Activated CD4-positive, alpha-beta T cell treated with anti-CD3 and anti-CD28 coated beads, Interleukin-2, amount 50 U/mL, for 16 hours (primary cell): ENCODE measurements at places on chromosomes 6 and 20.

DNA sequence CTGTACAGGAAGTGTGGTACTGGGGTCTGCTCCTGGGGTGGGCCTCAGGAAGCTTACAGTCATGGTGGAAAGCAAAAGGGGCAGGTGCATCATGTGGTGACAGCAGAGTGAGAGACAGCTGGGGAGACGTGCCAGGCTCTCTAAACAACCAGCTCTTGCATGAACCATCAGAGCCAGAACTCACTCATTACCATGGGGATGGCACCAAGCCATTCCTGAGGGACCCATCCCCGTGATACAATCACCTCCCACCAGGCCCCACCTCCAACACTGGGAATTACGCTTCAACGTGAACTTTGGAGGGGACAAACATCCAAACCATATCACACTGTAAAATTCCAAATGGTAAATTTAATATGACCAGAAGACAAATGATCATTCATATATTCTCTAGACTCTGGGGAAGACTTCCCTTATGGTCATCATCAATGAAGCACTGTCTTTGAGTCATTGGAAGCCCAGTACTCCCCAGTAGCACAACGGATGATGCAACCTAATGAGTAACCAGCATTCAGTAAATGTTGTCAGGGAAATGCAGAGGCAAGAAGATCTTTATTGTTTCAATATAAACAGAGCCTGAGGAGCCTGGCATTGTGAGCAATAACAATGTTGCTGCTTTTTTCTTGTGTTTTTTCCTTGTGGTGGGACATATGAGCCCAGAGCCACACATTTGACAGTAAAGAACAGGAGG, 48.2 kb upstream of the RALY start:
- DNase-seq: no peak

GRCh38 chr6:33699131-33699530, 12.4 kb downstream of the UQCC2 start:
- no peak for DNase-seq

DNA sequence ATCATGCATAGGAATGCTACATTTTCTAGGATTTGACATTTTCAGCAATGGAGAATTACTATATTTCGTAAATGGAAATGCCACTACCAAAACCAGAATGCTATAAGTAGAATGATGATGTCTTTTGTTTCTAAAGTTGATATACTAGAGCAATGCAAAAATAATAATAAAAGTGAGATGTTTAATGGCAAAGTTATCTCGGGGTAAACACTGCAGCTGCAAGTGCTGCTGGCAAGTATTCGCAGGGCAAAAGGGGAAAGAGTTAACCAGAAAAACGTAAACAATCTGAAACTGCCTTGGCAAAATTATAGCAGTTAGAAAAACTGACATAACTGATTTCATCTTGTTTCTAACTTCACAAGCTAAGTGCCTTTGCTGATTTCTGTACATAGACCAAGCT, 45.5 kb upstream of the FILIP1 start:
- no peak for DNase-seq

GRCh38 chr20:42901689-42902440, 287.8 kb downstream of the PTPRT start:
- DNase-seq: no peak

DNA sequence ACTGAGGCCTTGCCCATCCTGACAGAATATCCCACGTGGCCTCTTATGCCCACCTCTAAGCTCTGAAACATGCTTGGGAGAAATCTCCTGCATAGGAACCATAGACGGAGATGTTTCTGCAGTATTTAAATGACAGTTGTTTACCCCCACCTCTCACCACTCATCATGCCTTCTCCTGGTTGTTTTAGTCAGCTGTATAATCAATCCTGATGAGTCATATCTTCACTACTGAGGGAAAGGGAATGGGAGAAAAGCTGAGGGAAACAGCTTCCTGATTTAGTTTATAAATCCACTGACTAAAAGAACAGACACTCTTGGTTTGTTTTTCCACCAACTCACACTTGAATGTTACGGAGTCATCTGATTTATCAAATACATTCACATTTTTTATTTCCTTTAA, 113.2 kb upstream of the TENT5A start:
- no peak for DNase-seq

GRCh38 chr6:134902936-134903335, 47.0 kb downstream of the ALDH8A1 start:
- DNase-seq: no peak
